Activated T-cell treated with anti-CD3 and anti-CD28 coated beads, Interleukin-2, amount 50 U/mL, for 24 hours (primary cell): ENCODE measurements at places on chromosomes 1 and 21.

- no peak overlapping the region for H3K27ac ChIP-seq
- no peak overlapping the region for H3K4me3 ChIP-seq
- peaks cover 5% of the 10 kb centered on the region for H3K4me1 ChIP-seq
- peaks cover 22% of the 10 kb centered on the region for H3K27me3 ChIP-seq
- no peak for DNase-seq
- no peaks in the 10 kb centered on the region for H3K36me3 ChIP-seq
Measured at GRCh38 chr1:7722670-7723012, 48.5 kb upstream of the VAMP3 start.

- H3K27ac ChIP-seq = no peak overlapping the region
- no peaks in the 10 kb centered on the region for H3K36me3 ChIP-seq
- DNase-seq = no peak
- no peak overlapping the region for H3K4me3 ChIP-seq
Measured at GRCh38 chr1:54705153-54705552, 10.5 kb upstream of the TTC4 start.

DNA sequence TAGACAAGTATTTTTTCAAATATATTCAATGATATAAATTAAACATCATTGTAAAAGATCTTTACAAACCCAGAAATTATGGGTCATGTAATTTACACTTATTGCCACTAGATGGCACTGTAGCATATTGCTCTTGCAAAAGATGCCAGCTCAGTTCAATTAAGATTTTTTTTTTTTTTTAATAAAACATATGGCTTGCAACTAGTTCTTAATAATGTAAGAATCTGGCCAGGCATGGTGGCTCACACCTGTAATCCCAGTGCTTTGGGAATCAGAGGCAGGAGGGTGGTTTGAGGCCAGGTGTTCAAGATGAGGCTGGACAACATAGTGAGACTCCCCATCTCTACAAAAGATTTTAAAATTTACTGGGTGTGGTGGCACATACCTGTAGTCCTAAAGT, 49.4 kb upstream of the DESI2 start:
- no peak overlapping the region for H3K4me3 ChIP-seq
- H3K27ac ChIP-seq = no peak overlapping the region
- no peaks in the 10 kb centered on the region for H3K36me3 ChIP-seq
- peaks cover 15% of the 10 kb centered on the region for H3K27me3 ChIP-seq
- no peak for DNase-seq
- peaks cover 15% of the 10 kb centered on the region for H3K4me1 ChIP-seq

DNA sequence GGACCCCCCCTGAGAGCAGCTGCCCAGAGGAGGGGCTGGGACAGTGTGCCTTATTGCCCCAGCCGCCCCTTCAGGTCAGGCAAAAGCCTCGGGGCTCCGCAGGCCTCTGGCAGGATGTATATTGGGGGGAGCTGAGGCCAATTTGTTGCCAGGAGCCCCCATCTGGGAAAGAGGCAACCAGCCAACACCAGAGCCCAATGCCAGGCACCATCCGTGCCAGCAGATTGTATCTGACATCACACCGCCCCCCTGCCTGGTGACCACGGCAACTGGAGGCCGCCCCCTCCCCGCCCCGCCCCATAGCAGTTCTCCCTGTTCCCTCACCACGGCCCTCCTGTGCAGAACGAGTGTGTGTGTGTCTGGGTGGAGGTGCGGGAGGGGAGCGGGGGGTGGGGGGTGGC, 3.6 kb upstream of the PLEKHG5 start:
- no peak overlapping the region for H3K4me3 ChIP-seq
- H3K4me1 ChIP-seq = peaks cover 27% of the 10 kb centered on the region
- H3K36me3 ChIP-seq = no peaks in the 10 kb centered on the region
- H3K27me3 ChIP-seq = peaks cover 25% of the 10 kb centered on the region
- no peak for DNase-seq
- no peak overlapping the region for H3K27ac ChIP-seq

DNA sequence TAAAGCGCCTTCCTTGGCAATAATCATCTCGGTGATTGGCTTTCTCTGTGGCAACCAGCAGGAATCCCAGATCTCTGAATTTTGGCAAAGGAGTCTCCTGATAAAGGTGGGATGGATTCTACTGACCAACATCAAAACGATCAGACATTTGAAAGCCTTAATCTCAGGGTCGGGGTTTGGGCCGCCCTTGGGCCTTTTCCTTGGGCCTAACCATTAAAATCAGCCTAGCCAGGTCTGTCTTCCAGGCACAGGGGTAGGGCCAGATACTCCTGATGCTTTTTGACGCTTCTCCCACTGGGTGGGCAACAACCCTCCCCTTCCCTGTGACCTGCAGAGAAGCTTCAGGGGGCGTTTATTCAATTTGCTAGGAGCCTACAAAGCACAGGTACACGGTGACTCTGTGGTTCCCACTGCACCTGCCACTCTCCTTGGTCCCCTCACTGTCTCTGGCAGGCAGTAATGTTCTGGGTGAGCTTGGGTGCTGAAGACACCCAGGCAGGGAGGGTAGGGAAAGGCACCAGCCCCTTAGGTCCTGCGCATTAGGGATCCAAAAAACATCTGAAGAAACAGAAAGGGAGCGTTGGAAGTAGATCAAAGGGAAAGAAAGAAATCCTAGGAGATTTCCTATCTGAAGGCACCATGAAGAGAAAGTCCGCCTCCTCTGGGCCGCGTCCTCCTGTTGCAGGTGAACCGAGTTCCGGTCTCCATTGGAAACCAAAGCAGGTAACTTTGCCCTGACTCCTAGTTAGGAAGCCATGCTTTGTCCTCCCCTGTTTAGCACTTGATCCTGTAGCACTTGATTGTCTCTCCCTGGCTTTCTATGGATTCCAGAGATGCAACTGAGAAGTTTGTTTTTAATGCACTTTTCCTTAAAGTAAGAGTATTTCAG, 12.3 kb downstream of the RNU1-2 start:
- no peaks in the 10 kb centered on the region for H3K36me3 ChIP-seq
- DNase-seq = no peak
- H3K27ac ChIP-seq = no peak overlapping the region
- H3K4me3 ChIP-seq = no peak overlapping the region
- H3K4me1 ChIP-seq = peaks cover 30% of the 10 kb centered on the region
- no peaks in the 10 kb centered on the region for H3K27me3 ChIP-seq

DNA sequence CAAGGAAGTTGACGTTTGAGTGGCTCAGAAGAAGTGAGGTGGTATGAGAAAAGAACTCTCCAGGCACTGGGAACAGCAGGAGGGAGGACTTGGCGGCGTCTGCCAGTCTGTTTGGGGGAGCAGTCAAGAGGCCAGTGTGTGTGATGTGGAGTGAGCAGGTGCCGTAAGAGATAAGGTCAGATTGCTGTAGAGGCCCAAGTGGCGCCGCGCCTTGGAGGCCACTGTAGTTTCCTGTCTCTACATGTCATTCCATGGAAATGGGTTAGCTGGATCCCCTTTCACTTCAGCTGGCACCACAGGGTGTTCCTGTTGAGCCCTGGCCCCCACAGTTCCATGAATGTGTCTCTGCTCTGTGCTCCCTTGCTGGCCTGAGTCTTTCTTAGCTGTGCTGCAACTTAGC, 35.5 kb upstream of the PTPRF start:
- peaks cover 11% of the 10 kb centered on the region for H3K27me3 ChIP-seq
- H3K27ac ChIP-seq = no peak overlapping the region
- no peak for DNase-seq
- H3K4me1 ChIP-seq = no peaks in the 10 kb centered on the region
- no peak overlapping the region for H3K4me3 ChIP-seq
- no peaks in the 10 kb centered on the region for H3K36me3 ChIP-seq

DNA sequence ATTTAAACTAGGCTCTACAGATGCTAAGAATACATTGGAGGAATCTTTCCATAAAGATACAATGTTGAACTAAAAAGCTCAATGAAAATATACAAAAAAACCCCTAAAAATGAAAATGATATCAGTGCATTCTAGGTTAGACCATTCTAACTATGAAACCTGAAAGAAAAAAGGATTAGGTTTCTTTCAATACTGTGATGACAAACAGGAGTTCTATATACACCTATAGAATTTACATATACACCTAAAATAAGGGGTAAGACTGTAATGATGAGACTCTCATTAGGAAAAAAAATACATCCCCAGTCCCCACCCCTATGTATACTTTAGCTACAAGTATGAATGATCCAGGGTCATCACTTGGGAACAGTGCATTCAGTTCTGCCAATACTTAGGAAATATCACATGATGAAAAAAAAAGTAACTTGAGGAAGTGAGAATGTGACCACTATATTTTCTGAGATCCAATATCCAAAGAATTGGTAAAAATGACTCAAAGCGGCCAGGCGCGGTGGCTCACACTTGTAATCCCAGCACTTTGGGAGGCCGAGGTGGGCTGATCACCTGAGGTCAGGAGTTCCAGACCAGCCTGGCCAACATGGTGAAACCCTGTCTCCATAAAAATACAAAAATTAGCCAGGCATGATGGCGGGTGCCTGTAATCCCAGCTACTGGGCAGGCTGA, 26.3 kb downstream of the SELENOF start:
- H3K36me3 ChIP-seq = peaks cover 56% of the 10 kb centered on the region
- no peak for DNase-seq
- no peak overlapping the region for H3K4me3 ChIP-seq
- peak overlapping the region; percentile 65 for H3K27ac ChIP-seq
- peaks cover 38% of the 10 kb centered on the region for H3K4me1 ChIP-seq

DNA sequence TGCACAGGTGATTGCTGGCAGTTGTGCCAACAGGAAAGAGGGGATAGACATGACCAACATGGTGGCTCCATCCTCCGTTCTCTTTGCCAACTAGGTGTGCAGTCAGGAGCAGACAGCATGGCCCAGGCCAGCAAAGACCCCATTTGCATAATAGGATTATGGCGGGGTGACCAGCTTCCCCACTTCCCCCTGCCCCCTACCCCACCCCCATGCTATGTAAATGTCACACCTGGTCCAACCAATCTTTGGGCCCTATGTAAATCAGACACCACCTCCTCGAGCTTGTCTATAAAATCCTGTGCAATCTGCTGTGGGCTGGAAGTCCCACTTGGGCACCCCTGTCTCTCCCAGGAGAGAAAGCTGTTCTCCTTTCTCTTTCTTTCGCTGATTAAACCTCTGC, 146.0 kb downstream of the SLC30A10 start:
- no peaks in the 10 kb centered on the region for H3K36me3 ChIP-seq
- H3K27me3 ChIP-seq = peaks cover 3% of the 10 kb centered on the region
- no peak for DNase-seq
- H3K4me3 ChIP-seq = no peak overlapping the region

GRCh38 chr1:107004421-107004820, 52.1 kb upstream of the PRMT6 start:
- H3K4me1 ChIP-seq = no peaks in the 10 kb centered on the region
- DNase-seq = no peak
- H3K36me3 ChIP-seq = no peaks in the 10 kb centered on the region
- H3K27me3 ChIP-seq = peaks cover 11% of the 10 kb centered on the region

DNA sequence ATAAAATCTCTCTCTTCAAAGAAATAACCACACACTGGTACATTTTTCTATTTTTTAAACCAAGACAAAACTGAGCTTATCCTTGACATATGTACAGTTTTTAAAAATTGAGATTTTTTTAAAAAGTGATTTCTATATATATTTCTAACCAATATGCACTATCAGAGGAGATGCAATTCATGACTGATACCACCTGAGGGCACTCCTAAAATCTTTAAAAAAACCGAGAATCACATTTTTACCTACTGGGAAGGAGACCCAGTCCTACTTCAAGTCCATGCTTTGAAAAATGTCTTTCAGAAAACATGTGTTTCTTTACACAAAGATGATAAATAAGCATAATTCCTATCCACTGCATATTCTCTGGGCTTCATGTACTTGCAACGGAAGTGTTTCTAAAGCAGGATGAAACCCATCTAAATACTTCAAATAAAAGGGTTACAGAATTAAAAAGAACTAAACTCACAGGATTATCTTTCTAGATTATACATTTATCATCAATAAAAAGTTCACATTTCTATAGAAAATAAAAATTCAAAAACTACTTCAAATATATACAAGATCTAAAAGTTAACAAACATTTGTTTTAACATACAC, 98.6 kb downstream of the ENAH start:
- DNase-seq = no peak
- no peaks in the 10 kb centered on the region for H3K36me3 ChIP-seq
- no peak overlapping the region for H3K4me3 ChIP-seq

DNA sequence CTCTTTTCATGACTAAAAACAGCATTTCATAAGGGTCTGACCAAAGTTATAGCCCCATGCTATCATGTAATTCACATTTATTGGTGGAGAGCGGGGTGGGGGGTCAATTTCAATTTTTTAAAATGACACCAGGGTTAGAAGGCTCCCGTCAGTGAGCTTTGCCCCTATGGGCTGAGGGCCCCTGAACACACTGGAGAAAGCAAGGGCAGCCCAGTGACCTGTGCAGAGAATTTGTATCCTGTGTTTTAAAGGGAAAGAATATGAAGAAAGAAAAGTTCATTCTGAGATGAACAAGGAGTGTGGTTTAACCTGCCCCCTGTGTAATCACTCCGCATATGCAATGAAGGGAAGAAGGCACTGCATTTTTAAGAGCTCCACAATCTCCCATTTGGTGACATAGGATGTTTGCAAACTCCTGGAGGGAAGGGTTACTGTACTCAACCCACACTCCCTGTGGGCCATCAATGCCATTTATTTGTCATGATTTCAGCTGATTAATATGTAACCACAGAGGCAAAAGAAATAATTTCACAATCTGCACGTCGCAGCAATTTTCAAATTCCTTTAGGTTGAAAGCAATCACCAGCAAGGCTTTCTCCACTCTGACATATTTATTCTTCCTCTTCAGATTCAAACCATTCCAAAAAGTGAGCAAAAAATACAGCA, 95.6 kb downstream of the ZNF281 start:
- no peak for DNase-seq
- peaks cover 19% of the 10 kb centered on the region for H3K27me3 ChIP-seq
- no peaks in the 10 kb centered on the region for H3K36me3 ChIP-seq
- no peaks in the 10 kb centered on the region for H3K4me1 ChIP-seq

DNA sequence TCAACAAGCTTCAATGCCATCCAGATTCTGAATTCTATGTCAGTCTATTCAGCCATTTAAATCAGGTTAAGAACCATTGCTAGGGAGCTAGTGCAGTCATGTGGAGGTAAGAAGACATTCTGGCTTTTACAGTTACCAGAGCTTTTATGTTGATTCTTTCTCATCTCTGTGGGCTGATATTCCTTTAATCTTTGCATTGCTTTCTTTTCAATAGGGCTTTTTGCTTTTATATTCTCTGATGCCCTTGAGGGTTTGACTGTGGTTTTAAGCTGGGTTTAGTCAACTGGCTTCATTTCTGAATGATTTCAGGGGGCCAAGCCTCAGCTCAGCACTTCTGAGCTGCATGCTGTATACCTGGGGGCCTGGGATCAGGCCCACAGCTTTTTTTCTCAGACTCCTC, 51.0 kb upstream of the GORAB start:
- no peak overlapping the region for H3K27ac ChIP-seq
- no peaks in the 10 kb centered on the region for H3K4me1 ChIP-seq
- H3K36me3 ChIP-seq = no peaks in the 10 kb centered on the region
- peaks cover 18% of the 10 kb centered on the region for H3K27me3 ChIP-seq

GRCh38 chr1:103469801-103470200, 55.7 kb upstream of the RNPC3 start:
- peaks cover 6% of the 10 kb centered on the region for H3K27me3 ChIP-seq
- no peak overlapping the region for H3K4me3 ChIP-seq
- DNase-seq = no peak
- no peaks in the 10 kb centered on the region for H3K36me3 ChIP-seq
- H3K4me1 ChIP-seq = no peaks in the 10 kb centered on the region
- H3K27ac ChIP-seq = no peak overlapping the region
